HCT116 (cell line): ENCODE measurements at places on chromosomes 12 and 14.

DNA sequence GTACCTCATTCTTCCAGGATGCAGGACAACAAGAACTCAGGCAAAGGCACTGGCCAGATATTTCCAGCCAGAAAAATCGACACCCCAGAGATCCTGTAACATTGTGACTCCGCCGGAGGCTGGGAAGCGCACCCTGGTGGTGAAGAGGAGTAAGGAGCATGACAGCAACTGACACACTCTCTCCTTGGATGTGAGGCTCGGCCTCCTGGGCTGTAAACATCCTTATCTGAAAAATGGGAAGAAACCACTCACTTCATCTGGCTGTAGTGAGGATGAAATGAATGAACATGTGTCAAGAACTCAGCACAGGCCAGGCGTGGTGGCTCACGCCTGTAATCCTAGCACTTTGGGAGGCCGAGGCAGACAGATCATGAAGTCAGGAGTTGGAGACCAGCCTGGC, 27.5 kb downstream of the TCHP start:
- peak; percentile 28 for DNase-seq

DNA sequence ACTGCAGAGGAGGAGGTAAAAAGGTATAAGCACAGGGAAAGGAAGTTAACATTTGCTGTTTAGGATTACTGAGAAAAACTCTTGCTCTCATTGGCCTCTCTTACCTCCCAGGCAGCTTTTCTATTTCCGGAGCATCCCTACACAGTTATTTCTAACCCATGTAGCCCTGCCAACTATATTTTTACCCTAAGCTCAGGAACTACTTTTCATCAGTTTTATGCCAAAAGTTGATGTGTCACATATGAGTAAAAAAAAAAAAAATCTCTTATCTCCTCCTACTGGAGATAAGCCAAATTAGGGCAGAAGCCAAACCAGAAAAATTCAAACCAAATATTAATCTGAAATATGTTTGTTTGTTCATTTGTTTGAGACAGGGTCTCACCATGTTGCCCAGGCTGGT, 34.4 kb upstream of the PSMA6 start:
- DNase-seq = no peak

DNA sequence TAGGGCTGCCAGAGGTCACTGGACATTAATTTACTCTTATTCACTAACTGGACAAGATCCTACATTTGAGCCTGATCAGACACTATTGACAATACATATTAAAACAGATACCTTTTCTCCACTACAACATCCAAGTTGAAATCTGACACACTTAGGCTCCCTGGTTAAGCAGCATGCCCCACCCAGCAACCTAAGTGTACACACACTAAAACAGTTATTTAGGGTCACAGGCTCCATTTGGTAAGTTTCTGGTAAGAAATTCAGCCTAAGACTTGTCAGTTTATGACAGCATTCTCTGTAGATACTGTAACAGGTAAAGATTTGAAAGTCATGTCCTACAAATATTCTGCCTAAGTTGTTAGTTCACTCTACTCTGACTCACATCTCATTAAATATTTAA, 12.3 kb upstream of the LLPH start:
- DNase-seq = no peak

- DNase-seq = no peak
These were observed 47.1 kb downstream of the GALNT9 start for GRCh38 chr12:132282031-132282949.

DNA sequence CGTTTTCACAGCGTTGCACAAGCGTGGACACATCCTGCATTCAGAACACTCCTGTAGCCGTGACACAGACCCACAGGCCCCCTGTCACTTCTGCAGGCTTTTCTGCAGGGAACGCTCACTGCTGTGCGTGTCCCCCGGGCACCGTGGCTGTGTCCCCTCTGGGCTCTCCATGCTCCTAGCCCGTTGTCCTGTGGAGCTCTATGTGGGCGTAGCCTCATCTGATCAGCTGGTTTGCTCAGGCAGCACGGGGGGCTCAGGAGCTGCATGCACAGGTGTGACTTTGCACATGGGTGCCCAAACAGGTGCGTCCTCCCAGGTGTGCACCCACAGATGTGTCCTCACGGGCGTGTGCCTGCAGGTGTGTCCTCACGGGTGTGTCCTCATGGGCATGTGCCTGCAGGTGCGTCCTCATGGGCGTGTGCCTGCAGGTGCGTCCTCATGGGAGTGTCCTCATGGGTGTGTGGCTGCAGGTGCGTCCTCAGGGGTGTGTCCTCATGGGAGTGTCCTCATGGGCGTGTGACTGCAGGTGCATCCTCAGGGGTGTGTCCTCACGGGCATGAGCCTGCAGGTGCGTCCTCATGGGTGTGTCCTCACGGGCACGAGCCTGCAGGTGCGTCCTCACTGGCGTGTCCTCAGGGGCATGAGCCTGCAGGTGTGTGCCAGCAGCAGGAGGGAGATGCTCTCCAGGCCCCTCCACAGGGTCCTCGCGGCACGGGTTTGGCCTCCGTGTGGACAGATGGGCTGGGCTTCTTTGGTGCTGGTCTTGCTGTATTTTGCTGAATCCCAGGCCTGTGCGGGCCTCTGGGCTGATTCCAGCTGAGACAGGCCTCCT, 17.5 kb downstream of the MTA1 start:
- DNase-seq = no peak

- no peak for DNase-seq
These were observed 57.4 kb upstream of the KCNJ8 start for GRCh38 chr12:21831791-21832344.

DNA sequence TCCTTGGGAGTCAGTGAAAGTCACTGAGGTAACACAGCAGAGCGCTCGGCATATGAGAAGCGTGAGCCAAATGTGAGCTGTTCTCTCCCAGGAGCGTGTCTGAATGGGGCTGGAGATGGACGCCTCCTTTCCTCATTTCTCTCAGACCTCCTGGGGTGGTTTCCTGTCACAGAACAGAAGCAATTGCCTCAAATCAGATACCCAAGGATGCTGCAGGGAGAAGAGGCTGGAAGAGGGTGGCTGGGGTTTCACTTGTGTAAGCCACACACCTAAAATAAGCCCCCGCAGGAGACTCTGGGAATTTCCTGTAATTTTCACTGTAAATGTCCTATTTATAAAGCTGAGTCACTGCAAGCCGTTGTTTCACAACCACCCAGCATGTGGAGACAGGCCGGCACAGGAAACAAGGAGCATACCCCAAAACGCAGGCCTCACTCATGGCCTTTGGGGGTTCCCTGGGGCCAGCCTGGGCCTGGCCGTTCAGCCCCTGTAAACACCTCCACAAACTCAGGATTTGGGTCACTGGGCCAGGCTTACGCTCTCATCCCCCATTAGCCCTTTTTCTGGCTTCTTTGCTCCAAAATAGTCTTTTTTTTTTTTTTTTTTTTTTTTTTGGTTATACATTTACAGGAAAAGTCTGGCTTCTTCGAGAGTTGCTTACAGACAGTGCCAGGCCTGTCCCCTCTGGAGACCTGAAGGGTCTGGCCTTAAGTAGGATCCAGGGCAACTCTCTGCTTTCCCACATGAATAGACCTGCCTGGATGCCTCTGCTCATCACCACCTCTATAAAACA, 55.3 kb downstream of the VCPKMT start:
- no peak for DNase-seq

GRCh38 chr14:90795744-90796143, 20.5 kb downstream of the TTC7B start:
- peak; percentile 37 for DNase-seq

GRCh38 chr12:92759634-92760268, 57.0 kb downstream of the PLEKHG7 start:
- peak; percentile 77 for DNase-seq

DNA sequence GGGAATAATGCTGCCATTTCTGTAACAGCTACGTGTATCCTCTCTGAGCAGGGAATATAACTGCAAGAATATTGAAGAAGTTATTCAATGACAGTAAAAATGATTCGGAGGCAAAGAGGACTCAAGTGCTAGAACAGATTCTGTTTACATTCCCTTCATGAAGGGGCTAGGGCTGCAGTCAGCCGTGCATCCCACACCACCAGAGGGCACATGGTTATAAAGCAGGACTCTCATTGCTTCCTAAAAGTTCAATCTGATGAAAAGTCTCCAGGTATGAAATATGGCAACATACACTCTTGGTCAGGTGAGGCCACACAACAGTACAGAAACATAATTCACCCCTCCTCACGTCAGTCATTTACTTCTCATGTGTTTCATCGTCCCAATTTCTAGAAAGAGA, 34.0 kb downstream of the TCHP start:
- DNase-seq = no peak

DNA sequence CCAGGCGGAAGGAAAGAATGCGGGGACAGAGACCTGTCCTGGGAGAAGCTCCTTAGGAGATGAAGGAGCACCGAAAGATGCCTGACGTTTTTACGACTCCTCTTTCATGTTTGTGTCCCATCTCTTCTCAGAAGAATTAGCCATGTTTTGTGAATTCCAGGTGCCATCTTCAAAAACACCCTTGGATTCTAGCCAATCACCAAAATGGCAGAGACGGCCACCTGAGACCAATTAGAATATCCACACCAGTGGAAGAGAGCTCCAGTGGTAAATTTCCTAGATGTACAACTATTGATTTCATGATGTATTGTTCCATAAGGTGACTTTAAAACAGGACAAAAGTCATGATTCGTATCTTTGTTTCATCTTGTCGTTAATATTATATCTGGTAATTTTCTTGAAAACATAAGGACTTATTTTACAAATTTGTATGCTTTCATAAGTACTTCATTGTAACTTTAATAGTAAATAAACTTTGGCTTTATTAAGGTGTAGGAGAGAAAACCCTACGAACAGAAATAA, 62.3 kb upstream of the NUDT4 start:
- DNase-seq = no peak
